Fibroblast of skin of abdomen (primary cell): ENCODE measurements at places on chromosomes 2 and 18.

DNA sequence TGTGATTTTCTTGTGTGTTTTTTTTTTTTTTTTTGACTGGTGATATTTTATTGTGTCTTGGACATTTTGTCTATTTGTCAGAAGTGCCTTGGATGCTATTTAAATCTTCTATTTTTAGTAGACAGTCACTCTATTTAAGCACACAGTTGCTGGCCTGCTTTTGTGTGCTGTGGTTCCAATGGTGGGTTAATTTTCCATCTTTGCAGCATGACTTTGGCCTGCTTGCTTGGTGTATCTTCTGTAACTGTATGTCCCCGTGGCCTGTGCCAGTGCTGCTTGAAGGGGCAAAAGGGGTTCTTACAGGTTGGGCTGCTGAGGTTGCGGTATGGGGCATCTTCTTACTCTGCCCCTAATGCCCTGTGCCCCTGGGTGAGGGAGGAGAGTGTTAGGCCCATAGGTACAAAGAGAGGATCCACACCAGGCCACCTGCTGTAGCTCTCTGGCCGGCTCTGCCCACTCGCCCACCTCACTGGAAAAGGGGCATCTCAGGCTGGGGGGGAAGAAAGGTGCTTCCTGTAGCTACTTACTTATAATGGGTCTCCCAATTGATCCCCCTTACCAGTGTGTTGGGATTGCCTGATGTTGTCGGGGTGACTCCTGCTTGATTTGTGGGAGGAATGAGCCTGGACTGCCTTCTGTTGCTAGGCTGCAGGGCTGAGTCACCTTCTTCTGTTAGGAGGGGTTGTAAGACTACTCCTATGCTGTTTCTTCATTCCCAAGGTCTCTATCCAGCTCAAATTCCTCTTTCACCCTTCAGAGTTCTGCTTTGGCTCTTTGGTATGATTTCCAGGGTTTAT lies 490.0 kb upstream of the HS6ST1 start:
- DNase-seq: peak; percentile 36

GRCh38 chr2:197576631-197577030 lies 60.8 kb downstream of the MOB4 start:
- peak; percentile 17 for DNase-seq

DNA sequence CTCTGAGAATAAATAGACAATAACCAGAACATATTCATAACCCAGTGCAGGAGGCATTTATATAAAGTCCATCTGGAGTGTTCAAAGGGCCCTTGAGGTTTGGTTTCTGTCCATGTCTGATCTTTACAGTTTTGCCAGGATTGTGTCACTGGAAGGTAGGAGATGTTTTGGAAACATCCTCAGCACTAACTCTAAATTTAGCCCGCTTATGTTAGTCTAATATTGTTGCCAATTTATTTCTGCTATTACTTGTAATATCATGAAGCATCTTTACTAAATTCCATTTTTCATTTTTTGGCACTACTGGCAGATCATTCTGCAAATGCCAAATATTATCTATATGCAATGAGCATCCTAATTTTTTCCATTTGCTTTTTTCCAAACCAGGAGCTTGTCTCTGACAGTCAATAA lies 22.4 kb upstream of the REV1 start:
- no peak for DNase-seq

GRCh38 chr2:135667045-135667444 lies 74.6 kb upstream of the UBXN4 start:
- no peak for DNase-seq

GRCh38 chr18:58325494-58325893 lies 281.5 kb downstream of the NEDD4L start:
- DNase-seq: peak; percentile 71

GRCh38 chr2:7450188-7450832 lies 533.1 kb downstream of the RNF144A start:
- DNase-seq: no peak

GRCh38 chr2:19542796-19543662 lies 184.6 kb upstream of the OSR1 start:
- peak; percentile 17 for DNase-seq

GRCh38 chr2:130966775-130967490 lies 126.3 kb downstream of the FAM168B start:
- no peak for DNase-seq

- DNase-seq: no peak
Observed at GRCh38 chr2:111069722-111070121, 51.0 kb upstream of the BCL2L11 start.

DNA sequence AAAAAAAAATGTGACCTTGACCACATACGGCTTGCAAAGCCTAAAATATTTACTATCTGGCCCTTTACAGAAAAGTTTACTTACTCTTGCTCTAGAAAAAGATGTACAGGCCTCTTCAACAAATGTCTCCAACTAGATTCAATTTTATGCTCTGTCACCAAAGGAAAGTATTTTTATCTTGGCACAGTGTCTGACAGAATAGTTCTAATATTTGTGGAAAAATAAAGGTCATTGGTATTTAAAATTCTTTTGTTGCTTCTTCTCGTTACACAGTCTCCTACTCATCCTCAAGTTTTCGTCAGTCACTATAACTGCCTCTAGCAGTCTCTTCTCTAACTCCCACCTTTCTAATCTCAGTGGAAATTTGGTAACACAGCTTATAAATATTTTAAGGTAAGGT lies 1.4 kb downstream of the RBKS start:
- DNase-seq: peak; percentile 75

DNA sequence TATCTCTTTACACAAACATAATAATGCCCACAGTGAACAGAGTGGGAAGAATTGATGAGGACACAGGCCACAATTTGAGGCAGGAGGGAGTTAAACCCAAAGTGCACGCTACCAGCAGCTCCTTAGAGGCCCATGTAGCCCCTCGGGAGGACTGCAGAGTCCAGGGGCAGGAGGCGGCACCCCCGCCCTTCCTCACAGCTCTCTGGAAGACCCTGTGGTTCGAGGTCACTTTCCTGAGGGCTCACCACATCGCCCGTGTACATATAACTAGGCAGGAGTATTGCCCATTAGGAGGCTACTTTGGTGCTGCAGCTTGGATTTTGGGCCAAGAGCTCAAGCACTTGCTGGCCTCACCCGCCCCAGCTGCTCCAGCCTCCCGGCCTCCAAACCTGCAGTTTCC lies 22.2 kb upstream of the CIDEA start:
- no peak for DNase-seq

GRCh38 chr2:26396734-26397298 lies 4.9 kb upstream of the DRC1 start:
- no peak for DNase-seq

DNA sequence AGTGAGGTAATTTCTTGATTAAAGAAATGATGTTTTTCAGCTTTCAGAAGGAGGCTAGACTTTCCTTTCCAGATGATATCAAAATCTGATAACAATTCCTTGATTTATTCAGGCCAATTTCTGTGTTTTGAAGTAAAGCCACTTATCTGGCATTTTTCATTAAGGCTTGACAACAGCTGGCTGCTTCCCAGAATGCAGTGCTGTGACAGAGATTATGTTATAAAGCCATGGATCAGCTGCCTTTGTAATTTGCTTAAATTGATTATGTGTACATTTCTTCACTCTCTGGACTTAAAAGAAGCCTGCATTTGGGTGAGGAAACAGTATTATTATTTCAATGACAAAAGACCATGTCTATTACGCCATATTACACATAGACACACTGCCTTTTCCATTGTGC lies 136.0 kb downstream of the PLCL1 start:
- DNase-seq: no peak

DNA sequence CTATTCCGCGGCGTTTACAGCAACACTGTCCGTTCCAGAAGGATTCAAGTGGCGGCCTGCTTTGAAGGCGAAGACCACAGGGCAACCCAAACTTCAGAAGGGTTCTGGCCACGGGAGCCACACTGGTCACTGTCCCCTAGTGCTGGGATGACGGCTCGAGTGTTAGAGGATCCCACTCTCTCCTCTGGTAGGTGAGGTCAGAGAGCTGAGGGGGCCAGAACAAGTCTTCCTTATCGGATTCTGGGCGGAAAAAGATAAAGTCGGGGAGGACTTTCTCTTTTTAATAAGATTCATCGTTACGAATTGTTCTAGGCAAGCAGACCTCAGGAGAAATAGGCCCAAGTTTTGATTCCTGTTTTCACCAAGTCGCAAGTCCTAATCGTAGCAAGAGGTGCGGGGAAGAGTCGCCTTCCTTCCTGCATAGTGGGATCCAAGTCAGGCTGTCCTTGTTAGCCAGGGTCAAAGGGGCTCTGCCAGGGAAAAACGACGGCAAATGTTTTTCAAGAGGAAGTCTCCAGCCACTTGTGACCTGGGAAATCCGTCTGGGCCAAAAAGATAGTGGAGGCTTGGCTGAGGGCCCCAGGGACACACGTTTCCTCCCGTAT lies 864 bp upstream of the MYL12A start:
- DNase-seq: no peak

GRCh38 chr2:209556354-209556961 lies 132.6 kb downstream of the MAP2 start:
- peak; percentile 38 for DNase-seq

- DNase-seq: peak; percentile 46
Observed at GRCh38 chr18:46334868-46335281, 230.7 kb downstream of the HAUS1 start.

DNA sequence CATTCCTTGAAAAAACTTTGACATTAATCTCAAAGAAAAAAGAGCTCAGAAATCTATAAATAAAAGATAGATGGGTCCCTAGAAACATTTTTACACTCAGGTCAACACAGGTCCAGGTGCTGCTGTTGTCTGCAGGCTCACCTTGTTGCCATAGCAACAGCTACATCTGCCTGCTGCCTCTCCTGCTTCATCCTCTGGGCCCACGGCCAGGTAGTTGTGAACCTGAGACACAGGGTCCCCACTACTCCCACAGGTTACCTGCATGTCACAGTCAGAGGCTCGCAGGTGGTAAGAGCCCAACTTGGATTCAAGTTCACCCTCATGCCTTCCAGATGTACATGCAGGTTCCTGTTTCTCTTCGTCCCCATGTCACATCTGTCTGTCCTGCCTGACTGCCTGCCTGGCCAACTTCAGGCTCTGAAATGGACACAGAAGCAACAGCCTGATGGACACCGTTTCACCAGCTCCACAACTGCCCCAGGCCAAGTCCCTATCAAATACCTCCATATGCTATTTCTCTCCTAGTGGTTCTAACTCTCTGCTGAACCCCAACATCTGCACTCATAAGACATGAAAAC lies 88.3 kb upstream of the SALL3 start:
- no peak for DNase-seq
